ENCODE measurements at places on chromosomes 3 and 15. TPM values are rescaled to one million over a fixed set of nuclear protein-coding genes. Genes with fewer than 3 reads are reported as not detected.

- no peak overlapping the region for H3K27ac ChIP-seq
- H3K4me1 ChIP-seq = no peaks in the 10 kb centered on the region
- no peak for DNase-seq
- H3K36me3 ChIP-seq = no peaks in the 10 kb centered on the region
- H3K4me3 ChIP-seq = no peak overlapping the region
Measured at GRCh38 chr3:135766115-135766514, 199.4 kb upstream of the PPP2R3A start.

DNA sequence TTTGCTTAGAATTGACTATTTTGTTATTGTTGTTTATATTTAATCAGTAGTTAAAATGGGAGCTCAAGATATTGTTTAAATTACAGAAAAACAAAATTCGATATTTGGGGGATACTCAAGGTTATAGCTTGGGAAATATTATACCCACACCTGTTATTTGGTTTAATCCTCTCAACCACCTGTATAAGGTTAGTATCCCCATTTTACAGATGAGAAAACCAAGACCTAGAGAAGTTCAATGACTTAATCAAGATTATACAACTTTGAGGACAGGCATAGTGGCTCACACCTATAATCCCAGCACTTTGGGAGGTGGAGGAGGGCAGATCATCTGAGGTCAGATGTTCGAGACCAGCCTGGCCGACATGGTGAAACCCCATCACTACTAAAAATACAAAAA, 39.8 kb upstream of the CA12 start:
- no peaks in the 10 kb centered on the region for H3K36me3 ChIP-seq
- DNase-seq = no peak
- H3K27ac ChIP-seq = no peak overlapping the region
- H3K27me3 ChIP-seq = no peaks in the 10 kb centered on the region

- no peak overlapping the region for H3K4me3 ChIP-seq
- H3K27me3 ChIP-seq = no peaks in the 10 kb centered on the region
- H3K27ac ChIP-seq = no peak overlapping the region
- peaks cover 34% of the 10 kb centered on the region for H3K36me3 ChIP-seq
- peaks cover 31% of the 10 kb centered on the region for H3K4me1 ChIP-seq
Measured at GRCh38 chr3:123664753-123665152, 79.9 kb upstream of the HACD2 start.

GRCh38 chr15:41073028-41073427, 43.1 kb downstream of the INO80 start:
- no peak overlapping the region for H3K27ac ChIP-seq
- H3K4me3 ChIP-seq = no peak overlapping the region
- DNase-seq = no peak
- no peaks in the 10 kb centered on the region for H3K27me3 ChIP-seq
- no peaks in the 10 kb centered on the region for H3K4me1 ChIP-seq
- peaks cover 30% of the 10 kb centered on the region for H3K36me3 ChIP-seq

GRCh38 chr3:125651244-125651643, 55.9 kb upstream of the OSBPL11 start:
- H3K4me3 ChIP-seq = no peak overlapping the region
- no peak overlapping the region for H3K27ac ChIP-seq
- no peak for DNase-seq
- H3K27me3 ChIP-seq = no peaks in the 10 kb centered on the region

GRCh38 chr3:84567796-84568195, 391.0 kb upstream of the CADM2 start:
- no peaks in the 10 kb centered on the region for H3K27me3 ChIP-seq
- H3K36me3 ChIP-seq = no peaks in the 10 kb centered on the region
- no peak for DNase-seq
- H3K4me1 ChIP-seq = no peaks in the 10 kb centered on the region

DNA sequence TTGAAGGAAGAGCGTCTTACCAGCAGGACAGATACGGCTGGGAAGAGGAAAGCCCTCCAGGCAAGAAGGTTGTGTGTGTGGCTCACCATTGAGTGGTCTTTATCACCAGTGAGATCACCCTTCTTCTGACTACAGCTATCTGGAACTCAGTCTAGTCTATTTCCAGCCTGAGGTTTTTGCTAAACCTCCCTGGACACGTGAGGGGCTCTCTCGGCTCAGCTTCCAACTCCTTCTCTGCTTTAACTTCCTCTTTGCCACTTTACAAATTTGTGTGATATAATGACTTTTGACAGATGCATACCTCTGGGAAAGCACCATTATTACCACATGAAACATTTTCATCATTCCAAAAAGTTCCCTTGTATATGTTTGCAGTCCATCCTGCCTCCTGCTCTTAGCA, 15.3 kb upstream of the ROPN1 start:
- no peaks in the 10 kb centered on the region for H3K4me1 ChIP-seq
- no peaks in the 10 kb centered on the region for H3K36me3 ChIP-seq
- no peak overlapping the region for H3K27ac ChIP-seq

GRCh38 chr3:125000661-125001060, 55.1 kb downstream of the HEG1 start:
- H3K36me3 ChIP-seq = peaks cover 8% of the 10 kb centered on the region
- H3K4me3 ChIP-seq = no peak overlapping the region
- H3K27ac ChIP-seq = no peak overlapping the region
- DNase-seq = no peak
- peaks cover 21% of the 10 kb centered on the region for H3K4me1 ChIP-seq

DNA sequence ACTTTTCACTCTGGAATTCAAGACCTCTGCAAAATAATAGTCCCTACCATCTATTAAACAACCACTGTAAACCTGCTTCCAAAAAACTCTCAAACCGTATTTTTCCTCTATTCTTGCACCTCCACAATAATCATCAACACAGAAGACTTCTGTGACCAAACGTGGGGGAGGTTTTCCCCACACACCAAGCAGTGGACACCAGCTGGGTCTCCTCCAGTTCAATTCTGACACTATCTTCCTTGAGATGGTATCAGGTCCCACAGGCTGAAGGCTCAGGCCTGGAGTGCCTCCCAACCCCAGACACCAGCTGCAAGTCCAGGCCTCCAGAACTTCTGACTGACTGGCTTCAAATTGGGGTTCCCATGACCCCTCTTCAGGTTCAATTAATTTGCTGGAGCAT, 89.6 kb upstream of the RAP2B start:
- no peak for DNase-seq
- no peak overlapping the region for H3K4me3 ChIP-seq
- no peak overlapping the region for H3K27ac ChIP-seq
- no peaks in the 10 kb centered on the region for H3K4me1 ChIP-seq
- H3K27me3 ChIP-seq = no peaks in the 10 kb centered on the region

DNA sequence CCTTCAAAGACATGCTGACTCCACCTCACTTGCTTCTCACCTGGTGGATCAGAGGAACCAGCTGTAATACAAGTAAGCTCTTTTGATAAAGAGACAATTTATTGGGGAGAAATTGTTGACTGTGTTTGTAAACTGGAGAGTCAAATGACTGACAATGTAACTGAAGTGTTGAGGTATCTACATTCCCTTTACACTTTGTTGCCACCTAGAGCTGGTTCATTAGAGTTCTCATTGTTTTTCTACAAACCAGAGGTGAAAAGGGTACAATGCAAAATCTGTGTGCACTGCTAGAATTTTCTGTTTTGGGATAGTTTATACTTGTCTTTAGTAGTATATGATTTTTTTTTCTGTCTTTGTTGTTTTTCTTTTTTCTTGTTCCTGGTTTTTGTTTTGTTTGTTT, 8.7 kb upstream of the LRRC58 start:
- no peak overlapping the region for H3K4me3 ChIP-seq
- no peak overlapping the region for H3K27ac ChIP-seq
- no peaks in the 10 kb centered on the region for H3K27me3 ChIP-seq
- no peaks in the 10 kb centered on the region for H3K4me1 ChIP-seq

The EOMES gene
- 1.3 TPM for total RNA-seq

The RASL12 gene
- total RNA-seq = 7.6 TPM

The GHRL gene
- 1.2 TPM for total RNA-seq

The SLCO2A1 gene
- 169 TPM for total RNA-seq
